ENCODE measurements at places on chromosomes 4 and X.

GRCh38 chrX:153888344-153888743, 2.4 kb upstream of the L1CAM start:
- DNase-seq, result no peak

DNA sequence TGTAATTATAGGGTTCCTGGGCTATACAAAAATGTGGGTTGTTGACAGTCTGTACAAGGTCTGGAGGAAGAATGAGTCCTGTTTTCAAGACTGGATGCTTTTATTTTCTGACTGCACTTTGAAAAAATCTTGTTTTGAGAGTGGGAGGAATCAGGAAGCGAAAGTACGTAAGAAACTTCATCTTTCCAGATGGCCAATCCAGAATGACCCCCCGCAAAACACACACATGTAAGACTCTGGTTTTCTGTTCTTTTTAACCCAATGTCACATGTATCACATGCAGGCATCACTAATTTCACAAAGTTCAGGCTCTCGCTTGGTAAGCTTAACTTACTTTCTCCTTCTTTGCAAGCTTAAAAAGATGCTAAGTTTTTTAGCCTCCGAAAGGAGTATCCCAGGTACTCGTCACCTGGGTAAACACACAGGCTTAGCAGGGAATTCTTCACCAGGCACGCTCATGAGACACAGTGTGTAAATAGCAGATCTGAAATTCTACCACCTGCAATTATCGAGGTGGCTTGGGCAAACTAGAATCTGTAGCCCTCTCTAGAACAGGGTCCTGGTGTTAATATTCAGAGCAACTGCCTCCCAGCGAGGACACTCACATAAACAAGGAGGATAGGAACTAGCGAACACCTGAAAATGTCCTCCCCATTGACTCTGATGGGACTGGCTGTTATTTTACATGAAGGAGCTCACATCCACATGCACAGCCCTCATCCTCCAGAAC, 90.7 kb downstream of the NSUN7 start:
- DNase-seq, result no peak

GRCh38 chr4:175509320-175509719, 302.7 kb downstream of the GPM6A start:
- DNase-seq, result no peak

DNA sequence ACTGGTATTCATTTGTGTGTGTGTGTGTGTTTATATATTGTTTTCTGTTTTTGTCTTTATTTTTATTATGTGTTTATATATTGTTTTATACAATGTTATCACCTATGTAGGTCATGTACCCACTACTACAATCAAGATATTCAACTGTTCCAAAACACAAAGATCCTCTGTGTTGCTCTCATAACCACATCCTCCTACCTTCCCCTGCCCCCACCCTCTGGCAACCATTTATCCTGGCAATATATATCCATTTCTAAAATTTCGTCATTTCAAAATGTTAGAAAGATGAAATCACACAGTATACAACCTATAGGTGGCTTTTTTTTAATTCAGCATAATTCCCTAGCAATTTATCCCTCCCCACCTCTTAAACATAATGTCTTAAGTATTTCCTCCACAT, 18.8 kb upstream of the RPL34 start:
- no peak for DNase-seq

GRCh38 chr4:121706595-121707021, 9.8 kb upstream of the ANXA5 start:
- peak; percentile 31 for DNase-seq

Measured in stimulated activated CD4-positive, alpha-beta T cell treated with anti-CD3 and anti-CD28 coated beads, TNF-alpha, amount 100 ng/mL, for 24 hours (primary cell).